Cerebellum (tissue), 4 donors: ENCODE measurements at places on chromosomes 1 and 21. TPM values are rescaled to one million over a fixed set of nuclear protein-coding genes. Genes with fewer than 3 reads are reported as not detected.

DNA sequence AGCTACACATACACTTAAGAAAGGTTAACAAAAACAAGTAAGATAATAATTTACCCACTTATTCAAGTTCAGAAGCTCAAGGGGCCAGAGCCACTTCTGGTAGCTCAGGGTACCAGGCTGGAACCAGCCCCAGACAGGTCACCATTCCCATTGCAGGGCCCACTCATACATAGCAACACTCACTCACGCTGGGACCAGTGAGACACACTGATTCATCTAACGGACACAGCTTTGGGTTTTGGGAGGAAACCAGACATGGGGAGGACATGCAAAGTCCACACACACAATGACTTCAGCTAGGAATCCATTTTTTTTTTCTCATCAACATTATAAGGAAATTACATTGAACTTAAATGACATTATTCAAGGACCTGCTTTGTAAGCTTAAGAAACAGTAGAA is 169.1 kb downstream of the ZC3H11B start:
- DNase-seq = no peak

- DNase-seq = peak; percentile 43
These were observed 4.4 kb upstream of the ADAMTS1 start for GRCh38 chr21:26849428-26850115.

The CRYBG2 gene
- total RNA-seq = 1.7 TPM

GRCh38 chr1:32989160-32990050 is 24.8 kb upstream of the RNF19B start:
- DNase-seq = no peak

DNA sequence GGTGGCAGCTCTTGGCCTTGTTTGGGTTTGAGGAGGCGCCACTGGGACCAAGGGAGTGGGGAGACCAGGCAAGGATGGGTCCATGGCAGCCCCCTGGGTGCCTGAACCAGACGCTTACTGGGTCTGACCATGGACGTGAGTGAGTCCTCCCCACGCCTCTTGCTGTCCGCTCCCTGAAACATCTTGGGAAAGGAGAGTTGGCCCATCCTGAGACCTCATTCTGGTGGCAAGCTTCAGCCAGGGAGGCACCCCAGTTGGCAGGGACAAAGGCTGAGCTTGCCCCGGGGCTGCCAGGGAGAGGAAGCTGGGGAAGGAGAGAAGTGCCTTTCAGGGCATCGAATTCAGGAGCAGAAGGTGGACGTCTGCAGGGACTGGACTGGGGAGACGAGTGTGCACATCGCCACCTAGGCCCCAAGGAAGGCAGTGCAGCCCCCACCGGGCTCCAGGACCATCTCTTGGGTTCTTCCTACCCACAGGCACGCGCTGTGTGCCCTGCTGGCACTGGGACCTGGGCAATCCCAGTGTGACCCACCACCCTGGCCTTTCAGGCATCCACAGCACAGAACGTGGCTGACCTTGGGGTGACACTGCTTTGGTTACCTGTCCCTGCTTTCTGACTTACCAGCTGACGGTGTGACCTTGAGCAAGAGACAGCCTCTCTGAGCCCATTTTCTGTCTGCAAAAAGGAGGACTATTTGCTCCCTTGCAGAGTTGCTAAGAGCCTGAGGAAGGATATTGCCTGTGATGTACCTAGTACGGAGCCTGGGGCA is 132.9 kb upstream of the WNT4 start:
- peak; percentile 27 for DNase-seq

DNA sequence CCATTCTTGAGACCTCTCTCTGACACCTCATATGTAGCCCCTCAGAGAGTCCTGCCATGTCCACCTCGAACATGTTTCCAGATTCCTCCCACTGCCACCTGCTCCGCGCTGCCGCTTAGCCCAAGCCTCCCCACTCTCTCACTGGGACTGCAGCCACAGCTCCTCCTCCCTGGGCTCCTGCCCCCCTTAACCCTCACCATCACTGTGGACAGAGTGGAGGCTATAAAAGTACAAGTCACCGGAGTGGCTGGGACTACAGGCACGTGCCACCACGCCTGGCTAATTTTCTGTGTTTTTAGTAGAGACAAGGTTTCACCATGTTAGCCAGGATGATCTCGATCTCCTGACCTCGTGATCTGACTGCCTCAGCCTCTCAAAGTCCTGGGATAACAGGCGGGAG is 77.0 kb downstream of the VWA5B1 start:
- no peak for DNase-seq

DNA sequence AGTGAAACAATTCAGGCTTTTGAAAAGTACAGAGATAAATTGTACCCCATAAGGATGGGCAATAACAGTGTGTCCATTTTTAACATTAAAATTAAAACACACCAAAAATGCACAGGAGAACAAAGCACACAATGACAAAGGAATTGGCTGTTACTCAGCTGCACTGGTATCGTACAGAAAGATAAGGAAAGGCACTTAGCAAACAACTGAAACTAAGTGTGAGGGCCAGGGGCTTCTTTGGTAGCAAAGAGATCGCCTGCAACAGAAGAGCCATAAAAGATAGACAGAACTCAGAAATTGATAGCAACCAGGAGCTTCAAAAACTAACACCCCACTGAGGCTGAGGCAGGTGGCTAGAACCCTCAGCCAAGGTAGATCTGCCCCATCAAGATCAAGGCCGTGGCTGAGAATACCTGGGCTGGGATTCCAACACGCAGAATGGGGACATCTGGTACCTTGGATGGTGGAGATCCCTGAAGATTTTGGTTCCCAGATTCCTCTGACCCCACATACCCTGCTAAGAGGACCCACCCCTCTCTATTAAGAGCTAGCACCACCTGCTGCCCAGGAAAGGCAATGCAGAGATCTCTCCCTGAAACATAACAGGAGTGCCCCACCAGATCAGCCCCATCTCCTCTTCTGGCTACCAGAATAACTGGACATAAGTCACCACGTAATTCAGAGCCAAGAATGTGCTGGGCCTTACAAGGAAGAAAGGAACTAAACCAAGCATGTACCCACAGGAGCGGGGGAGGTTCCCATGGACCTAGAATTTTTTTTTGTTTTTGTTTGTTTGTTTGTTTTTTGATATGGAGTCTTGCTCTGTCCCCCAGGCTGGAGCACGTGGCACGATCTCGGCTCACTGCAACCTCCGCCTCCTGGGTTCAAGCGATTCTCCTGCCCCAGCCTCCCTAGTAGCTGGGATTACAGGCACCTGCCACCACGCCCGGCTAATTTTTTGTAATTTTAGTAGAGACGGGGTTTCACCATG is 16.2 kb downstream of the PLEKHO1 start:
- DNase-seq = no peak

GRCh38 chr1:15736038-15736891 is at the start of gene SLC25A34:
TSS of gene SLC25A34 (plus strand) at chr1:15736258. CDS start at chr1:15736486, 228 bp downstream.
- no peak for DNase-seq
